Muscle of leg (tissue), 16 donors: ENCODE measurements at places on chromosomes 11 and 22. TPM values are rescaled to one million over a fixed set of nuclear protein-coding genes. Genes with fewer than 3 reads are reported as not detected.

Gene ROBO4
- 17.8 TPM for total RNA-seq

Gene PHF21A
- total RNA-seq, result 21.4 TPM

Gene SCN2B
- total RNA-seq, result 4.2 TPM

Gene TMEM191B
- 0.13 TPM for total RNA-seq

Gene HPX
- 1.3 TPM for total RNA-seq

Gene MS4A6A
- 27.6 TPM for total RNA-seq
